ENCODE measurements at places on chromosomes 6 and 20. TPM values are rescaled to one million over a fixed set of nuclear protein-coding genes. Genes with fewer than 3 reads are reported as not detected.

The ALDH8A1 gene
- not detected for total RNA-seq

The DUSP15 gene
- total RNA-seq: not detected

The MEI4 gene
- not detected for total RNA-seq

The CASS4 gene
- 0.77 TPM for total RNA-seq

The TREML4 gene
- total RNA-seq: not detected

The TAGAP gene
- total RNA-seq: not detected

The GTSF1L gene
- total RNA-seq: not detected

The VNN1 gene
- total RNA-seq: not detected

The POLH gene
- 22.9 TPM for total RNA-seq

The C20orf144 gene
- 0.11 TPM for total RNA-seq

Measured in uterine smooth muscle cell (primary cell).